Stimulated activated CD4-positive, alpha-beta T cell treated with anti-CD3 and anti-CD28 coated beads, TNF-alpha, amount 100 ng/mL, for 1 hour (primary cell): ENCODE measurements at places on chromosomes 11 and 22.

DNA sequence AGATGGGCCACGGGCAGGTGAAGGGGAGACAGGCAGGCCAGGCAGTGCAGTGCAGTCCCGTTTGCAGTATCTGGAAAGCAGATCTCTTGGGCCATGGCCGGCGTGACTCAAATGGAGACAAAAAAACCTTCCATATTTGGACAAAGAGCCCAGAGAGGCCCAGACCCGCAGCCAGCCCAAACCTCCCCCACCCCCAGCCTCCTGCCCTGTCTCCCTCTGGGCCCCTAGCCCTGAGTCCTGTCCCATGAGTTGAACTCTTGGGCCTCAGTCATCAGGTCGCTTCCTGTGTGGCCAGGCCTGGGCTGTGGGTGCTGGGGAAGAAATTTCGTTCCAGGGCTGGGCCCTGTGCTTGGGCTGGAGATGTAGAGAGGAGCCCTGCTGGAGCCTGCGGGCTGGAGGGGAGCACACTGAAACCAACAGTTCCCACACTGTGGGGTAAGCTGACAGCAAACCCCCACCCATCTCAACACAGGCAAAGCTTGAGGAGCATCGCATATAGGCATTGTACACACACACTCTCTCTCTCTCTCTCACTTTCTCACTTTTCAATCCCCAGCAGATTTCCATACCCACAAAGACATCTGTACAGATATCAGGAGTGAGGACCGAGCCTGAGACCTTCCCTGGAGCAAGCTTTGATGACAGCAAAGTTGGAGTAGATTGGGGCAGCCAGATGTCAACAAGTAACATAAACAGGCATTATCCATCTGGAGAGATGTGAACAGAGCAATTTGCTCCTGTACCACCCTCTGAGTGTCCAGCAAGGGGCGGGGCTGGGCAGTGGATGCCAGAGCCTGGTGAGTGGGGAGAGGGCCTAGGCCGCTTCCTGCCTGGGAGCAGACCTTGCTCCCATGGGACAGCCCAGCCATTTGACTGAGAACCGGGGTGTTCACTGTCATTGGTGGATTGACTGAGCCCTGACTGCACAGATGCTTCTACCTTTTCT is 17.2 kb downstream of the ARHGEF17 start:
- no peak for DNase-seq

DNA sequence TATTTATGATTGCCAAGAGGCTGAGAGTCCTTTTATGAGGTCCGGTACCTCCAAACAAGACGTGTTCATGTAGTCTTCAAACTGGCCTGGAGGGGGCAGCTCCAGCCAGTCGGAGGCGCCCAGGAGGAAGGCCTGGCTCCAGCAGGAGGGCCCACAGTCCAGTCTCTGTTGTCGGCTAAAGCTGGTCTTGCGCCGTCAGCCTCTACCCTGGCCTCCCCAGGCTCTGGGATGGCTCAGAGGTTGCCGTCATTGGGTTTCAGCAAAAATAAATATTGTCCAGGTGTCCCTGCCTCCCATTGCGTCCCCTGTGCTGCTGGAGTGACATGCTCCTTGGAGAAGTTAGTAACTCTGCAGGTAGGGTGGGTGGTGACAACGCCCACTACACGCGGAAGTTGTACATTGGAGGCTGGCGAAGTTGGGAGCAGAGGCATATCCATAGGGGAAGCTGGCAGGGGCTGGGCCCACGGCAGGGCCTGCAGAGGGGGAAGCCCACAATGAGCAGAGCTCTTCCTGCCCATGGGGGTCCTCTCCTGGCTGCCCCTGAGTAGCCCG is 1.0 kb upstream of the SLC25A1 start:
- DNase-seq = no peak

DNA sequence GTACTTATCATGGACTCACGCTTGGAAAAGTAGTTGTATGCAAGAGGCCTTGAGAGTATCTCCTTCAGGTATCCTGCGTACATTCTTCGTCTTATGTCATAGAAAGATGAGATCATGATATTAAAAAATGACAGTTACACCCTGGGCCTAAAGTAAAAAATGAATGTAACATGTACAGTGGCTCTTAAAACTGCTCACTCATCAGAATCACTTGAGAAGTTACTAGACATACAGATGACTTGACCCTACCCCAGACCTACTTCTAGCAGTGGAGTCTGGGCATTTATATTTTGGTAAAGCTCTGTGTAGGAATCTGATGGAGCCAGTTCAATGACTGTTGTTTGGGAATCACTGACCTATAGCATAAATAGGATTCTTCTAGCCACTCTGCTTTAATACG is 54.5 kb downstream of the PPME1 start:
- no peak for DNase-seq

DNA sequence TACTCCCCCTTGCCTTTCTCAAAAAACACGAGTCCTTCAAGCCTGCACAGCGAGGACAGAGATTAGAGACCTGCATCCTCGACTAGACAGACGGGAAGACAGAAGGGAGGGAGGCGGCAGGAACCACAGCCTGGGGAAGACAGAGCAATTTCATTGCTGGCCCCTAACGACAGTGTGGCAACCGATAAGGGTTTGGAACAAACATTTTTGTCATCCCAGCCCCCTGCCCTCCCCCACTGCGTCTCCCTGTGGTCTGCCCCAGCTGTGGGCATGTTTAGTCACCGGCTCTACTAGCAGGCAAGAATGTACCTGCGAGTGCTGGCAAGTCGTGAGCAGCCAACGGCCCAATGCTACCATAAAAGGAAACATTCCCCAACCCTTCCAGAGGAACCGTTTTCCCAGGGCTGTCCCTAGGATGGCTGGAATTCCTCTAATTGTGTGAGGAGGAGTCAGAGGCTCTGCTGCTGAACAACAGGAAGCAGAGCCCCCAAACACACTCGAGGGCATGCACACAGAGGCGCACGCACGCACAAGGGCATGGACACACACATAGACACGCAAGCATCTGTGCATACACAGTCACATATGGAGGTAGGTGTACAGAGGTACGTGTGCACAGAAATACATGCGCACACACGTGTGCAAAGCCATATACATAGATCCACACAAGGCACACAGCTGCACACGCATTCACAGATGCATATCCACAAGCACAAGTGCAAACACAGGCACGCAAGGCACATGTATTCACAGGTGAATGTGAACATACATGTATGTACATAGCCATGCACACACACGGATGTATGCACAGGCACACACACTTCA is 58.3 kb downstream of the MYH9 start:
- DNase-seq = peak; percentile 65

DNA sequence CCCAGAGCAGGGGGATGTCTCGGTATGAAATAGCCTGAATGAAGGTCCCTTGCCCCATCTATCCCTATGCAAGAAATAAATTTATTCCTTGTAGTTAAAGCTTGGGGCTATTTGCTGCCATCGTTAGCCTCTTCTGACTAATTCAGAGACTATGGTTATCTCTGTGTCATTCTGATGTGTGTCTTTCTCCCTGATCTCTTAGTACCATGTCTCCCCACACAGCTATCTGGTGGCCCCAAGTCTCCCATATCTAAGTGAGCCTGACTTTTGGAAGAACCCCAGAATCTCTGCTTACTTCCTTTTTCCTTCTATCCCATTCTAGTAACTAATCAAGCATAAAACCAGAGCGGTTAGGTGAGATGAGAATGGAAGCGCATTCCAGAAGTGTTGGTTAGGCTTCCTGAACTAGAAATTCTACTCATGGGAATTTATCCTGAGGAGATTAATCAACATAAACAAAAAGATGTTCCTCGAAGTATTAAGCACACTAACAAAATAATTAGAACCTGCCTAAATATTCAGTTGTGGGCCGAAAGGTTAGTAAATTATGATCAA is 71.4 kb upstream of the BMAL1 start:
- no peak for DNase-seq

DNA sequence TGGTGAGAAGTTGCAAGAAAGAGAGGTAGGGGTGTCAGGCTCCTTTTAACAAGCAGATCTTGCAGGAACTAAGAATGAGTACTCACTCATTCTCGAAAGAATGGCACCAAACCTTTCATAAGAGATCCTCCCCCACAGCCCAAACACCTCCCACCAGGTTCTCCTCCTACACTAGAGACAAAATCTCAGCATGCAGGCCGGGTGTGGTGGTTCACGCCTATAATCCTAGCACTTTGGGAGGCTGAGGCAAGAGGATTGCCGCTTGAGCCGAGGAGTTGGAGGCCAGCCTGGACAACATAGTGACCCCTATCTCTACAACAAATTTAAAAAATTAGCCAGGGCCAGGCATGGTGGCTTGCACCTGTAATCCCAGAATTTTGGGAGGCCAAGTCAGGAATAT is 11.1 kb downstream of the GRAMD1B start:
- DNase-seq = no peak

DNA sequence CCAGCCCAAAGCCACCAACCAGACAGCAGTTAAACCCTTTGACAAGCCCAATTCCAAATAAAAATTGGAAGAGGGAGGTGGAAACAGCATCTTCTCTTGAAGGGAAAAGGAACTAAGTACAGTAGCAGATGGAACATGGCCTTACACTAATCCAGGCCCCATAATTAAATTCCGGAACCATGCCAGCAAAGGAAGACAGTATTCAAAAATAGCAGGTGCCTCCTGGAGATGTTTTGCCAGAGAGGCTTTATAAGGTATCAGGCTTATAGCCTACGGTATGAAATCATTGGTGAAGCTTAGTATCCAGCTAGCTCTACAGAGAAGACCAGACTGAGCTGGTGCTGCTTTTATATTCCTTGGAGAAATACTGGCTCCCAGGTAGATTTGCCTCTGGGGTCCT is 344.1 kb upstream of the API5 start:
- no peak for DNase-seq

- DNase-seq = no peak
Observed at GRCh38 chr11:33928564-33928963, 36.7 kb upstream of the LMO2 start.

DNA sequence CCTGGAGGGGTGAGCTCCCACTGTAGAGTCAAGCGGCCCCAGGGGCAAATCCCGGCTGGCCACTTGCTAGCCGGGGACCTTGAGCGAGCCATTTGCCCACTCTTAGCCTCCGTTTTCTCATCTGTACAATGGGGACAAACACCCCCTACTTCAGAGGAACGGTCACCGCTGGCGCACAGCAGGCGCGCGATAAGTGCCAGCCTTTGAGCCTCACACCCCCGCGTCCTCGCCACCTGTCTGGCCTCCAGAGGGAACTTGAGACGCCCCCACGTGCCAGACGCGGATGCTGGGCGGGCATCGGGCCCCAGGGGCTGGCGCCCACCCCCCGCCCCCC is 72.6 kb upstream of the TCF20 start:
- no peak for DNase-seq

DNA sequence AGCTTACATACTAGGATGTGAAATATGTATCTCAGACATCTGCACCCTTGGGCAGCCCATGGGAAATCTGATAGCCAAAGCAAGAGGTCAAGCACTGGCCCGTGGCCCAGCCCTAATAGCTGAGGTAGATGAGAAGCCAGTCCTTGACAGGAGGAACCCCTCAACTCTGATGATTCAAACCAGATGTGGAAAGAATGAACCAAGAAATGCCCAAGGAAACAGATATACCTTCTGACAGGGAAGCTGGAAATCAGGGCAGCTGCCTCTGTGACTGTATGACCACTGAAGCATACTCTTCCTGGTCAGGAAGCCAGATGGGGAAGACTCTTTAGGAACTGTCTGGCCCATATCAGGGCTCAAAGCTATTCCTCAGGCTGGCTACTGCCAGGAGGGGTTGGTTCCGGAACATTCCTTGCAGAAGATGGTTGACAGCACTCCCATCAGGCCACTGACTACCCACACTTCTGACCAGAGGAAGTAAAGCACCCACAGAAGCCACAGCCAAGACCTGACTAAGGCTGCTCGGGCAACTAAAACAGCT is 124.2 kb downstream of the SWAP70 start:
- DNase-seq = no peak

DNA sequence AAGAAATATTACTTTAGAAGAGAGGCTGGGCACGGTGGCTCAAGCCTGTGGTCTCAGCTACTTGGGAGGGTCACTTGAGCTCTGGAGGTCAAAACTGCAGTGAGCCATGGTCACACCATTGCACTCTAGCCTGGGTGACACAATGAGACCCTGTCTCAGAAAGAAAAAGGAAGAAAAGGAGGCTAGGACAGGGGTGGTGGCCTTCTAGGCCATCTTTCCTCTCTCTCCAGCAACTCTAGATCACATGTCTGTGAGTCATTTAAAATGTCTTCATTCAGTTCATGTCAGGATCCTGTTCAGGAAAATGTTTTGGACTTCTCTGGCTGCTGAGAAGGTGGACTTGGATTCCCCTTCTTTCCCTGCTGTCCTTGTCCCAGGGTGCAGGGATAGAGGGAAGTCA is 53.3 kb downstream of the PPFIA1 start:
- no peak for DNase-seq

GRCh38 chr22:20618488-20618887 is 111.1 kb downstream of the MED15 start:
- no peak for DNase-seq

DNA sequence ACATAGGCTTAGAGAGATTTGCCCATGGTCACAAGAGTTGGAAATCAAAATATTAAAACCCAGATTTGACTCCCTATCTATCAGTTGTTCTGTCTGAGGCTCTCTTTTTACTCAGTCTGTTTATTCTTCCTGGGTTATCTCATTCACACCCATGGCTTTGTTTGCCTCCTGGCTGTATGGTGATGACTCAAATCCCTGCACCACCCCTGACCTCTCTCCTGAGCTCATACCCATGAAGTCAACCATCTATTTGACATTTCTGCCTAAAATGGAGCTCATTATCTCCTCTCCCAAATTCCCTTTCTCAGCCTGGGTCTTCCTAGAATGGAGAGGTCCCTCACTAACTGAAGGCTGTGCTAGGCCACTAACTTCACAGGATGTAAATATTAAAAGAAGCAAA is 27.8 kb upstream of the CCDC134 start:
- DNase-seq = no peak

DNA sequence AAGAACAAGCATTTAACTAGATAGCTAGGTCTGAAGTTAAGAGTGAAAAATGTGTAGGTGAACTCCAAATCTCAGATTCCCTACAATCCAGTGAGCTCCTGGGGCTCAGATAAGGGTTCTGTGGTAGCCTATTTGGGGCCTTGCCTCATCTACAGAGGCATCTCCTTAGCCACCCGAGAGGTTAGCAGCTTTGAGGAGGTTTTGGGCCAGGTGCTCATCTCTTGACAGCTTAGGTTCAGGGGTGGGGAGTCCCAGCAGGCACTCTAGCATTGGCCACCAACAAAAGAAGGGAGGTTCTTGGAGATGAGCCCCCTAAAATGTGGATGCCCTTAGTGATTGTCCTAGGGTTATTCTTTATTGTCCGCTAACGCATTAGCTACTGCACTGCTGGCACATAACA is 184.4 kb upstream of the B3GAT1 start:
- DNase-seq = no peak
